ENCODE measurements at places on chromosomes 5 and 9.

DNA sequence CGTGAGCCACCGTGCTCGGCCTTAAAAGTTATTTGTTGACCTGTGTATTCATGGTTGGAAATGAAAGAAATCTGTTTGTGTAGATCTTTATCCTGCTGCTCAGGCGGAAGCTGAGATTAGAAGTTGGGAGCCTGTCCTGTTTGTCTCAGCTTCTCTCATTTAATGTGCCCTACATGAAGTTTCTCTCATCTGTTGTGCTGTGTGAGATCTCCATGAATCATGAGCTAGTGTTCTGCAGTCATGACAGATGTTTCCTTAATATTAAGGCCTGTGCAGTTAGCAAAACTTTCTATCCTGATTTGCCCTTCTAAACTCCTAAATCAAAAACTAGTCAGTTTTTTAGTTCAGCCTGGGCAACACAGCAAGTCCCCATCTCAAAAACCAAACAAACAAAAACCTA, 59.5 kb downstream of the FAM78A start:
- DNase-seq = no peak

- DNase-seq = no peak
Observed at GRCh38 chr5:176192094-176192721, 46.0 kb upstream of the SIMC1 start.

- peak; percentile 49 for DNase-seq
Observed at GRCh38 chr9:133684121-133684935, 48.2 kb downstream of the DBH start.

DNA sequence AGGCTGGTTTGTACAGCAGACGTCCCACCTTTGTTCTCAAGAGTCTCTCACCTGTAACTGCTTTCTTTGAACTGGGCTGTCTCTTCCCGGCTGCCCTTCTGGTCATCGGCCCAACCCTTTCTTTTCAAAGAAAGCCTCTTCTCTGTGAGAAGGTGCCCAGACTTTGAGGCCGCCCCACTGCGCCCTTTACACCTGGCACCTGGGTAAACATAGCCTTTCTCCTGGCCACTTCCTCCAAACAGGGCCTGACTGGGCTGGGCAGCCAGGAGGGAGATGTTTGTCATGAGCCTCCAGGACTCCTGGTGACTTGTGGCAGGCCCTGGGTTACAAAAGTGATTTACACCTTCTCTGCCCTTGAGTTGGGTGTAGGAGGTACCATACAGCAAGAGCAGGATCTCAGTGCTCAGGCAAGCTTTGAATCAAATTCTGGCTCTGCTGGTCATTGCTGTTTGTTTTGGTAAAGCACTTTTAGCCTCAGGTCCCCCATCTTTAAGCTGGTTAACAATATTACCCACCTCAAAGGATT, 127.2 kb upstream of the CXCL14 start:
- no peak for DNase-seq

DNA sequence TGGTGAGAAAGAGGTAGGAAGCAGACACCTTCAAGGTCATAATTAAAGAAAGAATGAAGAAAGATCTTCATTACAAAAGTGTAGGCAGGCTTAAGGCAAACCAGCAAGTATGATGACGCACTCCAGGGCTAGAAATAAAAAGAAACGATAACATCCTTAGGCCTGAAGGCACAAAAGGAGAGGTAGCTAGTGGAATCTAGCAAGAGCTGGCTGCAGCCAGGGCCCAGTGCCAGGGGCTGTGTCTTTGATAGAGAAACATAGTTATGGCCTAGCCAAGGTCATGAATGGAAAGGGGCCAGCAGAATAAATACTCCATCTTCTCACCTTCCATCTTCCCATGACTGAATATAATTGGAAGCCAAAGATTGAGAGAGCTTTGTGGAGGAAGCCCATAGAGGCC, 6.8 kb upstream of the SH3TC2 start:
- no peak for DNase-seq

DNA sequence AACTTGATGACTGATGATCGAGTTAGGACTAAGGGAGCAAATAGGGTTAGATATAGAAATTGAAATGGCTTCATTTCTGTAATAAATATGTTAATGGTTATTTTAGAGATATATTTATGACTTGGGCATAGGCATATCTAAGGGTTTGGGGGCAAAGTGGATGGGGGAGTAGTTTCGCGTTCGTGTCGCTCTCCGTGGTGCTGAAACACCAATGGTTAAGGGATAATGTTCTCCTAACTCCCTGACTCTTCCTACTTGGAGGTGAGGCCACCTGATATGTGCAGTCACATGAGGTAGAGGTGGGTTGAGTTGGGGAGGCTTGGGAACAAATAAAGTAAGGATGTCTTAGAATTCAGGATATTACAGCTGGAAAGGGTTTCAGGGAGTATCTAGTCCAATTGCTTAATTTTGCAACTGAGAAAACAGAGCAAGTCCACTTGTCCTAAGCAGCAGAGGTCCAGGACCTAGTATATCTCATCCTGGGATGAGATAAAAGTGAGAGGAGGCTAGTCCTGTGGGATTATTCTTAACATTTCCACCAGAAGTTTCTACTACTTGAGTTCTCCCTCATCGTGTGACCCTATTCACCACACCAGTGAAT, 44.0 kb upstream of the MAP1B start:
- DNase-seq = no peak

GRCh38 chr5:1211701-1212100, 10.3 kb downstream of the SLC6A19 start:
- no peak for DNase-seq

- DNase-seq = no peak
Observed at GRCh38 chr5:133321833-133322420, 270.1 kb downstream of the HSPA4 start.

GRCh38 chr5:171710451-171711024, 75.1 kb upstream of the SMIM23 start:
- no peak for DNase-seq

DNA sequence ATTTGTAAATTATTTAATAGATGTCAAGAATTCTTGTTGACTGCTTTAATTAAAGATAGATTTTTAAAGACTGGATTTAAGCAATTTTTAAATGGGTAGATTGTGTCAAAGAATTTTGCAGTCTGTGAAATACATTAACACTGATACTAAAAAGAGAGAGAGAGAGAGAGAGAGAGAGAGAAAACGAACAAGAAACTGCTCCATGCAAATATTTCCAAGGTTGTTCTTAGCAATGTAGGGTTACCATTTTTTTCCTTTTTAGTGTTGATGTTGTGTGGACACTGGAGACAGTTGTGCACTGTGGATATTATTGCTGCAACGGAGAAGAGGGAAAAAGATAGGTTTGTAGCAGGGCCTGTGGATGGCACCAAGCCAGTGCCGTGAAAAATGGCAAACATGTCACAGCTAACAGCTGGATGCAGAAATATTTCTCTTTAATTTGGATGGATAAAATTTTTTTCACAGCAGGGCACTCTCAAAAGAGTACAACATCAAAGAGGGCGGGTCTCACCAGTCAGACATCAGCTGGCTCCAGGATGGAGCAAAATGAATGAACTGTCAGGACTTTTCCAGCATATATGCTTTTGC, 58.2 kb downstream of the PRDM6 start:
- DNase-seq = no peak

All from activated naive CD4-positive, alpha-beta T cell (primary cell).